ENCODE measurements at places on chromosomes 16 and 17. TPM values are rescaled to one million over a fixed set of nuclear protein-coding genes. Genes with fewer than 3 reads are reported as not detected.

SMIM5 gene
- total RNA-seq: not detected

ACSM2B gene
- total RNA-seq: not detected

KCNG4 gene
- not detected for total RNA-seq

CLCN7 gene
- 35.6 TPM for total RNA-seq

ASIC2 gene
- not detected for total RNA-seq

TBC1D3D gene
- 0.12 TPM for total RNA-seq

EFCAB13 gene
- 5.0 TPM for total RNA-seq

CTRB2 gene
- total RNA-seq: not detected

TEKT1 gene
- total RNA-seq: not detected

TGFB1I1 gene
- total RNA-seq: 30.2 TPM

ERN2 gene
- 0.35 TPM for total RNA-seq

MMP2 gene
- total RNA-seq: 2,683 TPM

KRT27 gene
- not detected for total RNA-seq

NACA2 gene
- total RNA-seq: not detected

CHCT1 gene
- not detected for total RNA-seq

CNOT1 gene
- total RNA-seq: 118 TPM

ST6GALNAC2 gene
- 0.23 TPM for total RNA-seq

CIBAR2 gene
- 0.15 TPM for total RNA-seq

CHST6 gene
- total RNA-seq: 0.94 TPM

CACNG3 gene
- not detected for total RNA-seq

HNF1B gene
- total RNA-seq: not detected

WFDC1 gene
- total RNA-seq: 0.47 TPM

MYL11 gene
- not detected for total RNA-seq

NPIPB6 gene
- 0.30 TPM for total RNA-seq

ANKS3 gene
- total RNA-seq: 27.2 TPM

HAP1 gene
- total RNA-seq: 0.08 TPM

HID1 gene
- total RNA-seq: 0.23 TPM

C16orf92 gene
- total RNA-seq: not detected

GRB2 gene
- 66.1 TPM for total RNA-seq

ITGAX gene
- total RNA-seq: not detected

PSME3IP1 gene
- total RNA-seq: 65.8 TPM

CIAO3 gene
- 24.4 TPM for total RNA-seq

PRCD gene
- total RNA-seq: 0.60 TPM

TPSD1 gene
- total RNA-seq: not detected

Measured in smooth muscle cell of the coronary artery (primary cell).